ENCODE measurements at places on chromosomes 13 and 19.

GRCh38 chr19:51339313-51339686 lies 2.6 kb downstream of the VSIG10L start:
- no peak for DNase-seq

- DNase-seq, result no peak
Measured at GRCh38 chr13:77079902-77080413, 53.0 kb upstream of the FBXL3 start.

- no peak for DNase-seq
Measured at GRCh38 chr13:102286326-102286725, 115.5 kb downstream of the FGF14 start.

GRCh38 chr13:56317841-56318240 lies 822.9 kb upstream of the PRR20A start:
- no peak for DNase-seq

- no peak for DNase-seq
Measured at GRCh38 chr19:29293736-29294342, 80.9 kb upstream of the UQCRFS1 start.

- no peak for DNase-seq
Measured at GRCh38 chr13:42707048-42707447, 74.3 kb upstream of the FAM216B start.

- DNase-seq, result no peak
Measured at GRCh38 chr19:40445780-40446262, 1.7 kb upstream of the SERTAD3 start.

DNA sequence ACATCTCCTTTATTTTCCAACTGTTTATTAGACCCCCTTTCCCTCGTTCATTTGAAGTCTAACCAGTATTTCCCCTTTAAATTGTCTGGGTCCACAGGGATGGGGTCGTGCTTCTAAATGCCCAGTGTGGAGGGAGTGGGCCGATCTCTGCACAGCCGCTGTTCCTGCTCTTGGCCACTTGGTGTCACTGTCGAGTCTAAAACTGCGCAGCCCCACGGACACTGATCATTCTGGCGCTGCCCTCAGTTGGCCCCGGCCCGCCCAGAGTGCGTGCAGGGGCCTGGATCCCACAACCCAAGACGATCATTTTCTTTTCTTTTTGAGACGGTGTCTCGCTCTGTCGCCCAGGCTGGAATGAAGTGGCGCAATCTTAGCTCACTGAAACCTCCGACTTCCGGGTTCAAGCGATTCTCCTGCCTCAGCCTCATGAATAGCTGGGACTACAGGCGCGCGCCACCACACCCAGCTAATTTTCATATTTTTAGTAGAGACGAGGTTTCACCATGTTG lies 12.0 kb downstream of the WDR88 start:
- peak; percentile 77 for DNase-seq

DNA sequence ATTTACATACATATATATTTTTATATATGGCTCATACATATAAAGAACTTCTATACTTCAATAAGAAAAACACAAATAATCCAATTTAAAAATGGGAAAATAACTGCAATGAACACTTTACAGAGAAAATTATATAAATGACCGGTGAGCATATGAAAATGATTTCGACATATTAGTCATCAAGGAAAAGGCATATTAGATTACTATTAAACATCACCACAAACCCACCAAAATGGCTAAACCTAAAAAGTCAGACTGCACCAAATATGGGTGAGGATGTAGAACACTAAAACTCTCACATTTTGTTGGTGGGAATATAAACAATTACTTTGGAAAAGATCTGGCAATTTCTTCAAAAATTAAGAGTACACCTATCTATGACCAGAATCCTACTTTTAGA lies 316.2 kb downstream of the ENOX1 start:
- DNase-seq, result no peak

GRCh38 chr19:15181394-15181793 lies 19.4 kb downstream of the NOTCH3 start:
- no peak for DNase-seq

- peak; percentile 65 for DNase-seq
Measured at GRCh38 chr19:47228168-47228936, 2.6 kb downstream of the BBC3 start.

GRCh38 chr19:11087870-11088505 lies 1.3 kb upstream of the LDLR start:
- no peak for DNase-seq

DNA sequence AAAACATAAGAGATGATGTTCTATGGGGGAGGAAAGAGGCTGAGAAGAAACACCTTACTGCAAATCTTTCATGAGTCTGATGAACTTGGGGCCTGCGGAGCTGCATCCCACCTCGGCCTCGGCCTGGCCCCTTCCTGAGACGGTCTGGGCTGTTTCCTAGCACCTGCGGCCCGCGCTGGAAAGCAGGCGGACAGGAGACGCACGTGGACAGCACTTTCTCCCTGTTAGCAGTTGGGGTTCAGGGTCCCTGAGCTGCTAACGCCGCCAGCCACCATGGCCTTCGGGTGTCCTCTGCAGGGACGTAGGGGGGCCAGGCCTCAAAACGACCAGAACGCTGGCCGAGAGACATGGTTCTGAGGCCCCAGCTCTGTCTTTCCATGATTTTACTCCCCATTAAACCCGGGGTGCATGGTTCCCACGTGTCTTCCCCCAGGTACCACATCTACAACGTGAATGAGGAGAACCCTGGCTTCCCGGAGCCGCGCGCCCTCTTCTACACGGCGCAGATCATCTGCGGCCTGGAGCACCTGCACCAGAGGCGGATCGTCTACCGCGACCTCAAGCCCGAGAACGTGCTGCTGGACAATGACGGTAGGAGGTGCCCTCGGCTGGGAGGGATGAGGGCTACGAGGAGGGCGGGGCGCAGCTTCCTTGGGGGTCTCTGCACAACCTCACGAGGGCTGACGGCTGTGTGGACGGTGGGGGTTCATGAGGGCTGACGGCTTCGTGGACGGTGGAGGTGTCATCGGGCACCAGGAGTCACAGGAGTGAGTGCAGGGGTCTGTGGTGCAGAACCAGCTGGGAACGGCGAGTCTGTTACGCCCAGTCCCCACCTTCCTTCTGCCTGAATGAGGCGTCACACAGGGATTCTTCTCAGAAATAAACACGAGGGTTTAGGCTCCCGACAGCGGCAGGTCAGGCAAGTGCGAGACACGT lies 4.3 kb downstream of the GRK1 start:
- DNase-seq, result no peak

- DNase-seq, result no peak
Measured at GRCh38 chr13:33069365-33069764, 53.1 kb downstream of the KL start.

GRCh38 chr19:44777715-44778347 lies at the start of gene CBLC:
Gene CBLC (plus strand): TSS chr19:44777890. CDS start chr19:44777932, 42 bp downstream.
- DNase-seq, result no peak

DNA sequence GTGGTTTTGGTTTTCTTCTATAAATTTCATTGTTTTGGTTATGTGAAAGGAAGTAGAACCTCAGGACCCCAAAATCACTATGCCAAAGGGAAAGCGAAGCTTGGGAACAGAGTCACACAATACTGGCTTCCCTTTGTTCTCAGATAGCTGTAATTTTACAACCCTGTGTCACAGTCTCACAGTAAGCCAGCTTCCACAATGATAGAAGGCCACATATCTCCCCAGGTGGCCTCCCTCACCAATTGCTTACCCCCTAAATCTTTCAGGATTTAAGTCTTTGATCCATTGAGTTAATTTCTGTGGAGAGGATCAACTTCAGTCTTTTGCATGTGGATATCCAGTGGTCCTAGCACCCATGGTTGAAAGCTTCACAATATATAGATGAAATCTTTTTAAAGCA lies 58.7 kb downstream of the SLC15A1 start:
- DNase-seq, result no peak

- no peak for DNase-seq
Measured at GRCh38 chr13:45817833-45818232, 33.7 kb downstream of the SIAH3 start.

DNA sequence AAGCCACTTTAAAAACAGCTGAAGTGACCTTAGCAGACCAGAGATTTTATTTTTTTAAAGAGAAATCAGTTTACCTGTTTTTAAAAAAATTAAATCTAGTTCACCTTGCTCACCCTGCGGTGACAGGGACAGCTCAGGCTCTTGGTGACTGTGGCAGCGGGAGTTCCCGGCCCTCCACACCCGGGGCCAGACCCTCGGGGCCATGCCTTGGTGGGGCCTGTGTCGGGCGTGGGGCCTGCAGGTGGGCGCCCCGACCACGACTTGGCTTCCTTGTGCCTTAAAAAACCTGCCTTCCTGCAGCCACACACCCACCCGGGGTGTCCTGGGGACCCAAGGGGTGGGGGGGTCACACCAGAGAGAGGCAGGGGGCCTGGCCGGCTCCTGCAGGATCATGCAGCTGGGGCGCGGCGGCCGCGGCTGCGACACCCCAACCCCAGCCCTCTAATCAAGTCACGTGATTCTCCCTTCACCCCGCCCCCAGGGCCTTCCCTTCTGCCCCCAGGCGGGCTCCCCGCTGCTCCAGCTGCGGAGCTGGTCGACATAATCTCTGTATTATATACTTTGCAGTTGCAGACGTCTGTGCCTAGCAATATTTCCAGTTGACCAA lies 10.8 kb downstream of the PLPPR3 start:
- no peak for DNase-seq

DNA sequence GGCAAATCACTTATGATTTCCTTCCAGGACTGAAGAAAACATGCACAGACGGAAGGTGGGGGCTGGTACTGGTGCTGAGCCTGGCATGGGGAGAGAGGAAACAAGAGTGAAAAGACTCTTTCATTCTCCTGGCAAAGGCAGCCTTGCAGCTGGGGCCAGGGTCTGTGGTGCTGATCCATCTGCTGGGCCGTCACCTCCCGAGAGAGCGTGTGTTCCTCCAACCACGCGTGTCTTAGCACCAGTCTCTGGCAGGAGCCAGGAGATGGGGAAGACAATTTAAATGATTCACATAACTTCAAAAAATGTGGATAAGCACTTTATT lies 23.9 kb upstream of the SPART start:
- no peak for DNase-seq

GRCh38 chr19:18086590-18087138 lies at the start of gene IL12RB1:
Gene IL12RB1 (minus strand): TSS chr19:18086934. CDS start chr19:18086823, 111 bp downstream.
- peak; percentile 70 for DNase-seq

- peak; percentile 83 for DNase-seq
Measured at GRCh38 chr19:48812094-48812929, 1.5 kb upstream of the BCAT2 start.

- DNase-seq, result no peak
Measured at GRCh38 chr13:27534108-27534980, 84.0 kb upstream of the MTIF3 start.

- no peak for DNase-seq
Measured at GRCh38 chr19:50512112-50512998, 1.4 kb downstream of the ASPDH start.

GRCh38 chr19:10802479-10802878 lies 33.5 kb downstream of the TMED1 start:
- DNase-seq, result no peak

DNA sequence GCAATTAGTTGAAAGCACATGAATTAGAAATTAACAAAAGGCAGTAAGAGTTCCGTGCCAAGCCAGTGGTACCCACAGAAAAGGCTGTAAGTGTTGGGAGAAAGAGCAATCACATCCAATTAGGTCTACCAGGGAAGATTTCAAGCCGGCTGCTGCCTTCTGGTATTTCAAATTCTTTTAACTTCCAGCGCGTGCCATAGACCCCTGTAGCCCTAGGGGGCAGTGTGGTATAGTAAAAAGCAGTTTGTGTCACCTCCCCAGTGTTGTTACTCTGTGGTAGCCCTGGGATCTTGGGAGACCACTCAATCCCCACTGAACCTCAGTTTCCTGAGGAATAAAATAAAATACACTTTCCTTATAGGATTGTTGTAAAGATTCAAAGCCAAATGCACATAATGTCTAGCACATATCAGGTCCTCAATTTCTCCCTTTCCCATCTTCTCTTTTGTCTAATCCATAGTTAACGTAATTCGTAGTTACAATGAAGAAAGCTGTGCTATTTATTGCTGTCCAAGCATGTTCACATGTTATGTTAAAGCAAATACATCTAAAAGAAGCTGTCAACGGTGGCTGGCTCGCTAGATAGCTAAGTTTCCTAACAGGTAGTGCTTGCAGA lies 230.2 kb downstream of the TDRD3 start:
- peak; percentile 35 for DNase-seq

GRCh38 chr19:13554506-13555240 lies 48.4 kb upstream of the CACNA1A start:
- no peak for DNase-seq

DNA sequence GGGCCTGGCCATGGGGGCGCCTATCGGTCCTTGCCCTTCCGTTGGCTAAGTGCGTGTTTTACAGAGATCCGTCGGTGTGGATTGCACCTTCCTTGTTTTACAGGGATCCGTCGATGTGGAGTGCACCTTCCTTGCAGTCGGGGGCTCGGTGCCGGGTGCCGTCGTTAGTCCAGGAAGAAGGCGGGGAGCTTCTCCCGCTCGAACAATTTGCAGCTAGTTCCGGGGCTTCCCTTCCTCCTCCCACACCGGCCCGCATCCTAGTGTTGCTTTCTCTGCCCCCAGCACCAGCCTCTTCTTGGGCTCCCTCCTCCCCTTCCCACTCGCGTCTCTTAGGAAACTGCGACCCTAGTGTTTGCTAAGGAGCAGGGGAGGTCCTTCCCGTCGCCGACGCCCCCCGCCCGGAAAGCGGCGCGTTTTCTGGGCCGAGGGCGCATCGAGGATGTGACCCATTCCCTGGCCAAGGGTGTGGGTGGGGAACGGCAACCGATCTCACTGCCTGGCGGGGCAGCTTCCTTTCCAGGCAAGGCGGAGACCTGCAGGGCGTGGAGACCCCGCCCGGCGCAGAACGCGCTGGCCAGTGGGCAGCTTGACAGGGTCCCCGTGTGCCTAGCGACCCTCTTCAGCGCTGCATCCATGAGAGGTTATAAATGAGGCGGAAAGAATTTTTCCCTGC lies 75.7 kb upstream of the ZNF91 start:
- no peak for DNase-seq

GRCh38 chr19:39423258-39424086 lies 11.0 kb downstream of the PLEKHG2 start:
- DNase-seq, result no peak

DNA sequence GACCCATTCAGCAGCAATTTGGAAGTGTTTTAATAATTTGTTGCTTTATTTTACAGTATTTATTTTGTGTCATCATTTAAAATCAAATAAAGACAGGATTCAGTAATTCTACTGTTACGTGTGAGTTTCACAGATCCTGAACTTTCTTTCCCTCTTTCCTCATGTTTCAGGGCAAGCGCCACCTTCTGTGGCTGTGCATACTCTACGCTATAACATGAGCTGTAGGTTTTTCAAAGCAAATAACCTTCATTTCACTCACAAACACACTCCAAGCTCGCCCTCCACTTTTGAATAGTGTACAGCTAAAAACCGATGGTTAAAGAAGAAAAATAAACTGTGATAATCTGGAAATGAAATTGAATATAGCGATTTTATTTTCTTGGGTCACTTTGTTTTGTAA lies 753.3 kb downstream of the OLFM4 start:
- no peak for DNase-seq

All from stimulated activated CD8-positive, alpha-beta memory T cell treated with anti-CD3 and anti-CD28 coated beads, Interleukin-4, amount 100 ng/mL, for 48 hours (primary cell).